ENCODE measurements at places on chromosomes 11 and 22. TPM values are rescaled to one million over a fixed set of nuclear protein-coding genes. Genes with fewer than 3 reads are reported as not detected.

Gene MMP10
- total RNA-seq: not detected

DNA sequence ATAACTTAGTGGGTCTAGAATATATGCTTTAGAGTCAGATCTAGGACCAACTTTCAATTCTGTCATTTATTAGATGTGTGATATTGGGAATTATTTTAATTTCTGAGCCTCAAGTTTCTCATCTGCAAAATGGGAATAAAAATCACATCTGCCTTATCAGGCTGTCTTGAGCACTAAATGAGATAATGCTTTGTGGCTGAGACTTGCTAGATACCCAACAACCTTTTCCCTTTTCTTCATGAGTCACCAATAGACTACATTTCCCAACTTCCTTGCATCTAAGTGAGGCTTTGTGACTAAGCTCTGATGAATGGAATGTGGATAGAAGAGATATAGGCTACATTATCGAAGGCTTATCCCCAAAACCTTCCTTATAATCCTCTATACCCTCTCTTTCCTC is 220.7 kb upstream of the SESN3 start:
- H3K27me3 ChIP-seq: no peaks in the 10 kb centered on the region
- no peaks in the 10 kb centered on the region for H3K36me3 ChIP-seq
- H3K4me1 ChIP-seq: peaks cover 36% of the 10 kb centered on the region
- H3K4me3 ChIP-seq: no peak overlapping the region

Gene SIK2
- 9.0 TPM for total RNA-seq

Gene BATF2
- total RNA-seq: 0.76 TPM

DNA sequence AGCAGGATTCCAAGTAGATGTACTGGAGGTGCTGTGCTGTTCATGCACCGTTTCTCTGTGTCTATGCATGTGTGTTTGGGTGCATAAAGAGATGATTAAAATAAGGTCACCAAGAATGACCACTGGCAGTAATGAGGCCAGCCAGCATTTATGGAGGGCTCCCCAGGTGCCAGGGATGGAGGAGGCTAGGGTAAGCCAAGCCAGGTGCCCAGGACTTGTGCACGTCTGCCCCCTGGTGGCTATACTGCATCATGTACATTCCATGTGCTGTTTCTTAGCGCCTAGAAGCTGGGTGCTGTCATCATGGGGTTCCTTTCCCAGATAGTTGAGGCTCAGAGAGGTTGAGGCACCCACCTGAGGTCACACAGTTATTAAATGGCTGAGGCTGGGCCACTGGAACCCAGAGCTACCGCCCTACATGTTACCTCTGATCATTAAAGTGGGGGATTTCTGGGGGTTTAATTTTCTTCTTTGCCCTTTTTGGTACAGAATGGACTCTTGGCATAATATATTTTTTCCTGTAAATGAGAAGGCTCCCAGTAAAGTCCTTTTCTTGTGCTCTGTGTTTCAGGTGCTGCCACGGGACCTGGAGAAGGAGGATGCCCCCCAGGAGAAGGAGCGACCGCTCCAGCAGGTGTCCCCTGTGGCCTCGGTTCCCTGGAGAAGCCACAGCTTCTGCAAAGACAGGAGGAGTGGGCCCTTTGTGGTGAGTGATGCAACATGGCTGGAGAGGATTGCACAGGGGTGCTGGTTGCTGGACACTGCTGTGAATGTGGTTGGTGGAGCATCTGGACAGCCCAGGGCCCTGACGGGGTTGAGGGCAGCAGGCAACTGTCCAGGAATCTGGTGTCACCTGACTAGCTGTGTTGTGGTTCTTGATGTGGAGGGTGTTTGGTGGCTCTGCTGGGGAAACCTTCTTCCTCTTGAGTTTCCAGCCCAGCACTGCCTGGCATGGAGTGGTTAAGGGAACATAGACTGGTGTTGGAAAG is 96.4 kb downstream of the KIAA1671 start:
- H3K4me3 ChIP-seq: no peak overlapping the region
- H3K27ac ChIP-seq: no peak overlapping the region
- H3K27me3 ChIP-seq: no peaks in the 10 kb centered on the region
- H3K36me3 ChIP-seq: no peaks in the 10 kb centered on the region
- H3K4me1 ChIP-seq: no peaks in the 10 kb centered on the region

- H3K4me1 ChIP-seq: peaks cover 31% of the 10 kb centered on the region
- no peaks in the 10 kb centered on the region for H3K36me3 ChIP-seq
- peak overlapping the region; percentile 33 for H3K27ac ChIP-seq
- no peaks in the 10 kb centered on the region for H3K27me3 ChIP-seq
- DNase-seq: no peak
- no peak overlapping the region for H3K4me3 ChIP-seq
Observed at GRCh38 chr11:112166562-112166961, 610 bp upstream of the TEX12 start.

Gene SLC6A5
- not detected for total RNA-seq

- no peak overlapping the region for H3K4me3 ChIP-seq
- no peaks in the 10 kb centered on the region for H3K36me3 ChIP-seq
- H3K27ac ChIP-seq: no peak overlapping the region
- no peak for DNase-seq
- H3K4me1 ChIP-seq: no peaks in the 10 kb centered on the region
Observed at GRCh38 chr22:32333769-32334659, 23.7 kb upstream of the RFPL3 start.

Data from esophagus squamous epithelium (tissue), 5 donors.